ENCODE measurements at places on chromosomes 3 and 15.

GRCh38 chr15:69792823-69793222 is 304.9 kb downstream of the TLE3 start:
- no peak for DNase-seq

- no peak for DNase-seq
These were observed 973 bp upstream of the COPG1 start for GRCh38 chr3:129248286-129248979.

- no peak for DNase-seq
These were observed 594.0 kb upstream of the UBE2E2 start for GRCh38 chr3:22609139-22609538.

GRCh38 chr15:45307230-45307924 is 55.3 kb downstream of the SLC28A2 start:
- DNase-seq: no peak

DNA sequence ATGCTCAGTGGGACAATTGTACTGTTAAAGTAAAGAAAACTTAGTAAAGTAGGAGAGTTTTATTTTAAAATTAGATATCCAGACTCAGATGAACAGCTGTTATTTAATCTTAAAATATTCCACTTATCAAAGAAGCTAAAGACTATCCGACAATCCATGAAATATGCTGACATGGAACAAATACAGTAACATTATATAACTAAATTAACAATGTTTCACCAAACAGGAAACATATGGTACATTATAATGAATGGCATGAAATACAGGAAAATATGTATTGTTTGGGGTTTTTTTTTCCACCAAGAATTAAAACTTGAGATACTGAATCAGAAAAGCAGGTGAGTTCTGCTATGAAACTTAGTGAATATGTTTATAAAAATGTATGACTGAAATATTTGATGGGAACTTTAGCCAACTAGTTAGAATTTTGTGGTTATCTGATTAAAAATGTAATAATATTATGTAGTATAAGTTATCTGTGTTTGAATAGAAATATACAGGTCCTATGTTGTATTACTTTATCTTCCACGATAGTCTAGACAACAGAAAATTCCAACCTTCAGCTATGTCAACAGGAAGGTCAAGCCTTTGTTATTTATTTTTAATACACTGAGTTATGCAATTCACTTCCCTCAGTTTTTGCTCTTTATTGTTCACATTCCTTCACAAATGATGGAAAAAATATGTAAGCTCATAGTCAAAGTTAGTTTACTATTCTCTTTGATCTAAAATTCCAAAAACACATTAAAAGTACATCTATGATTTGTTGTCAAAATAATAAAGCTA is 72.7 kb downstream of the UACA start:
- no peak for DNase-seq

DNA sequence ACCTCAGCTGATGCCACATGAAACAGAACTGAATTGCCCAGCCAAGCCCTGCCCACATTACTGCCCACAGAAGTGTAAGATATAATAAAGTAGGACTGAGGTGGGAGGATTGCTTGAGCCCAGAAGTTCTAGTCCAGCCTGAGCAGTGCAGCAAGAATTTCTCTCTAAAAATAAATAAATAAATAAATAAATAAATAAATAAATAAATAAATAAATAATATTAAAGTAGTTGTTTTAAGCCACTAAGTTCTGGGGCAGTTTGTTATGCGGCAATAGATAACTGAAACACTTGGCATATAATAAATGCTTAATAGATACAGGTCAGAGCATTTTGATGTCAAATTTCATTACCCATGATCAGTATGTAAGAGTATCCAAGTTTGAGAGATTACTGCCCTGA is 249.4 kb upstream of the LRRFIP2 start:
- no peak for DNase-seq

- no peak for DNase-seq
These were observed 97.5 kb downstream of the IGF1R start for GRCh38 chr15:98745650-98746374.

GRCh38 chr15:51281368-51281967 is 56.9 kb downstream of the CYP19A1 start:
- no peak for DNase-seq

DNA sequence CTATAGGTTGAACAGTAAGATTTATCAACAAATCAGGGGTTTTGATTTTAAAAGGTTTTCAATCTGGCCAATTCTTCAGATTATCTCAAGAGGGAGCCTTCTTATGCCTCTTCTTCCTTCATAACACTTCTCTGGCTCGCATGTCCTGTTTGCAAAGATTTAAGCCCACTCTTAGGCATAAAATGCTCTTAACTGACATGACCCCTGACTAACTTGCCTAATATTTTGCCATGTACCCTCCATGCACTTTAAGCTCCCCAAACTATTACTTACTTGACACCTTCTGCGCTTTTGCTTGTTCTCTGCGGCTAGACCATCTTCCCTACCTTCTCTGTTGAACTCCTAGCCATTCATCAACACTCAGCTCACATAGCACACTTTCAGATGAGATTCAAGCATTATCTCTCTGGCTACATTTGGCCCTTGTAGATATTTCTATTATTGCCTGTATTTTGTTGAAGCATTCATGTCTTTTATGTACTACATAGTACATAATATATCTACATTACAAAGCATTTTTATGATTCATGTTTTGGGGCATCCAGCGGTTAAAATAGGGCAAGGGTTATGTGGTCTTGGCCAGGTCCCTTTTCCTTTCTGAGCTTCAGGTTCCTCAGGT is 1.0 kb upstream of the ARIH1 start:
- no peak for DNase-seq

- DNase-seq: no peak
These were observed 43.1 kb downstream of the ZNF710 start for GRCh38 chr15:90044191-90044590.

GRCh38 chr3:168047190-168047795 is 48.4 kb downstream of the GOLIM4 start:
- DNase-seq: no peak

GRCh38 chr3:179599531-179599930 is 4.9 kb downstream of the MRPL47 start:
- DNase-seq: no peak

- DNase-seq: no peak
These were observed 157.5 kb downstream of the NUP210 start for GRCh38 chr3:13262493-13263211.

GRCh38 chr3:96478496-96478895 is 335.9 kb upstream of the EPHA6 start:
- DNase-seq: no peak

DNA sequence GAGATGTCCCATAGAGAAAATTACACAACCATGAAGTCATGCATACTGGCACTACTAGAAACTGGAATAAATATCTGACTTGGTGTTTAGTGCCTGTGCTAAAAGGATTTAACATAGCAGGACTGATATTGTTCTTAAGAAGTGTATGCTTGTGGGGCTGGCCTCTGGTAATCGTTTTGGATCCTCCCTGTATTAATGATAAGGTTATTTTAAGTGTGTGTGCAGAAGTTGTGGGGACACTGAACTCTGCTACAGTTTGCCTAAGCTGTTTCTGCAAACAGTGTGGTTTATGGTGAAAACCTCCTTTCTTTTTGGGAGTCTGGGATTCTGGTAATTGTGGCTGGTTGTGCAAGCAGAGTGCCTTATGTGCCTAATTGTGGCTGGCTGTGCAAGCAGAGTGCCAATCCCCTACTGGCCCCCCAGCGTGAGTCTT is 120.8 kb downstream of the CLASP2 start:
- DNase-seq: no peak

DNA sequence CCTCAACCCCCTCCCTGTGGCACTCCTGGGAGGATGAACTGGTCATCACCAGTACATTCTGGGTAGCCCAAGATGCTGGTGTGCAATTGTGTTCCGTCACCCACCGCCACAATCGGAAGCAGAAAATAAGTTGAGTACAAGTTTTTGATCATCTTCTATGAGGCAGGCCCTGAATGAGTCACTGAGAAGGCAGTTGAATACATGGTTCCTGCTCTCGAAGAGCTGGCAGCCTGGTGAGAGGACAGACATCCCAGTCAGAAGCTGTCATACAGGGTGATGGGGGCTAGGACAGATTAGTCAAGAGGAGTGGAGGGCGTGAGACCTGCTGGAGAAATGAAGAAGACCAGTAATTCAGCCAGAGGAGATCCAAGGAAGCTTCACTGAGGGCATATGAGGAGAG is 6.2 kb downstream of the CEMIP start:
- no peak for DNase-seq

DNA sequence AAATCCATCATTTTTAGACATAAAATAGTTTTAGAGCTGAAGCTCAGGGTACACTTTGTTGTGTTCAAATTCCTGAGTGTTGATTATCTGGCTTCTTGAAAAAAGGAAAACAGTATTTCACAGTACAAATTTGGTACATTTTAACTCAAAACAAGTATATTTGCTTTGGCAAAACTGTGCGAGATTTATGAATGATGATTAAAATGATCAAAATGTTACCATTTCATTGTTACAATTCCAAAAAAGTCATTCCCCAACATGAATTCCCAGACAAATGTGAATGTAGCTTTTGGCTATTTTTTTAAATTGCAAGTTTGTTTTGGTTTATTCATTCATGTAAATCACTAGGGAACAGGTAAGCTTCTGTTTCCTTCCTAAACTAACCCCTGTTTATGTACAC is 347.4 kb upstream of the DCBLD2 start:
- DNase-seq: no peak

DNA sequence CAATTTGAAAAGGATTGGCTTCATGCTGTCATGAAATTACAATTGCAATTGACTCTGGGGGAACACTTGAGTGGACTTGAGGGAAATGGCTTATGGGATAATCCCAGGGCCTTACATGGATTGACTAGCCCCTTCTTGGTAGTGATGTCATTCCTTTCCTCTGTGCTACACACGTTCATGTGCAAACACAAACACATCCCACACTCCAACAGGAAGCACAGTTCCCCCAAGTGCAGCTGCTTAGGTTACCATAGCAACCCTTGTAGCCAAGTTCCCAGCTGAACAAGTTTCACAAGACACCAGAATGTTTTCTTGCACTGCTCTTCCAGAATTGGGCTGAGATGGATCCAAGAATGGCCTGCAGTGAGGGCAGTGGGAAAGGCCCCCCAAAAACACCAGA is 217.0 kb downstream of the ZNF621 start:
- no peak for DNase-seq

- DNase-seq: no peak
These were observed 407.5 kb upstream of the DPH6 start for GRCh38 chr15:35953424-35953823.

DNA sequence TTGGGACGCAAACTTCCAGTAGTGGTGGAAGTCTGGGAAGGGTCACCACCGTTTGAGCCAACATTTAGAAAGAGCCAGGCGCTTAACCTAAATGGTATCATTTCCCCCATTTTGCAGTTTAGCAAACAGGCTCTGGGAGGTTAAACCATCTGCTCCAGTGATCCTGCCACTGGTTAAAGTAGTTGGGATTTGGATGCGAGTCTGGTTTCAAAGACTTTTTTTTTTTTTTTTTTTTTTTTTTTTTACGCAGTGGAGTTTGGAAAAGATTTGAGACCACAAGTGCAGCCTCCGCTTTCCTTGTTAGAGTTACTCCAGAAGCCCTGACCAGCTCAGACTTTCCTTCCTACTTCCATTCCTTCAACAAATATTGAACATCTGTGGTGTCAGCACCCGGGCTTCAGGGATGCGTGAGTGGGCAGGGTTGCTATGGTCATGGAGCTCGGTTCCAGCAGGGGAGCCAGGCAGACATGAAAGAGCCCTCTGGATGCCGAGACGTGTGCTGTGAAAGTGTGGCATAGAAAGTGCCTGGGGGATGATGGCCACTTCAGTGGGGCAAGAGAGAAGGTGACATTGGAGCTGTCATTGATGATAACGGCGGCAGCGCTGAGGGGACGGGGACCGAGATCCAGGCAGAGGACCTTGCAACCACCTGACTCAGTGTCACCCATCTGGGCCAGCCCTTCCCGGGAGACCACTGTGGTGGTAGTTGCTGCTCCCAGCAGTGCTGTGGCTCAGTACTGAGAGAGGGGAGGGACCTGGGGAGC is 1.1 kb upstream of the RNU6-1 start:
- no peak for DNase-seq

DNA sequence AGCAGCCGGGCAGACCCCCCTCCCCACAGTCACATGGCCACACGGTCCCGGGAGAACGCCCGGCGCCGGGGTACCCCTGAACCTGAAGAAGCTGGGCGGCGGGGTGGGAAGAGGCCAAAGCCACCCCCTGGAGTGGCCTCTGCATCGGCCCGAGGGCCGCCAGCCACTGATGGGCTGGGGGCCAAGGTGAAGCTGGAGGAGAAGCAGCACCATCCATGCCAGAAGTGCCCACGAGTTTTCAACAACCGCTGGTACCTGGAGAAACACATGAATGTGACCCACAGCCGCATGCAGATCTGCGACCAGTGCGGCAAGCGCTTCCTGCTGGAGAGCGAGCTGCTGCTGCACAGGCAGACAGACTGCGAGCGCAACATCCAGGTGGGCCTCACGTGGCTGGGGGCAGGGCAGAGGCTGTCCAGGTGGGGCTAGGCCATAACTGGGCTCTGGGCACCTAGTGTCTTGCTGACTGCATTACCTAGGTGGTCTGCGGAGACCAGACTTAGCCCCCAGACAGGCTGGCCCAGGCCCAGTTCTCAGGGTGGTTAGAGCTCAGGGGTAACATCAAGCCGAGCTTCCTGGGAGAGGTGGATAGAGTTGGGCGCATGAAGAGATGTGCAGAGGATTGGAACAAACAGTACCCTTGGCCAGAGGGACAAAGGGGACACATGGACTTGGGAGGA is 6.1 kb downstream of the ZBTB47 start:
- no peak for DNase-seq

DNA sequence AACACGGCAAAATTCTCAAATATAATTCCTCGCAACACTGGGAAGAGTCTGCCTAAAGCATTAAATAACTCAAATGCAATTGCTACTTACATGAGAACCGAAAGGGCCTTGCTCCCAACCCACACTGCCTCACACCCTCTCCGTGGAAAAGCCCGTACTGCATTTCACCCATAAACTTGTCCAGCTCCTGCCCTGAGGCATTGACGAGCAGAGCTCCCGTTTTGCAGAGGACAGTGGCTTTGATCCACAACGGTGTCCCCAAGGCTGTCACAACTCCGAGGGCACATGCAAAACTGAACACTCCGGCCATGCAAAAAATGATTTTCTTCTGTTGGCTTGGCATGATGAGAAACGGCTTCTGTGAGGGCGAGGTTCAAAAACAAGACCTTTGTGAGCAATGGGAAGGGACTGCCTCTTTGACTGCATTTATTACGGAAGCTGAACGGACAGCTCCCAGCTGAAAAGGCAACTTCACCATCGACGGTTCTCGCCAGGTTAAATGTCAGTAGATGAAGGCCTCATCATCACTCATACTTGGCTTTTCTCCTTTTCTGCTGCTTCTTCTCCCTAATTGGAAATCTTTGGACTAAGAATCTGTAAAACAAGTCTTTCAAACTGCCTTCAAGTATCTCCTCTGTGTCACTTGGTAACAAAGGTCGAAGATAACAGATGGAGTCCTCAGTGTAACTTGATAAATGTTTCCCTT is at the start of gene CLRN1:
Gene CLRN1, minus strand, starts transcription at position 362 of the 706 bp plus-strand sequence. Its CDS starts 19 bp downstream, at position 343.
- no peak for DNase-seq

- no peak for DNase-seq
These were observed 133.3 kb upstream of the HACD2 start for GRCh38 chr3:123718108-123718507.

Data from activated T-helper 1 cell treated with anti-CD3 and anti-CD28 coated beads, Interleukin-2, amount 50 U/mL, for 16 hours (primary cell).